ENCODE measurements at places on chromosomes 7 and 10.

DNA sequence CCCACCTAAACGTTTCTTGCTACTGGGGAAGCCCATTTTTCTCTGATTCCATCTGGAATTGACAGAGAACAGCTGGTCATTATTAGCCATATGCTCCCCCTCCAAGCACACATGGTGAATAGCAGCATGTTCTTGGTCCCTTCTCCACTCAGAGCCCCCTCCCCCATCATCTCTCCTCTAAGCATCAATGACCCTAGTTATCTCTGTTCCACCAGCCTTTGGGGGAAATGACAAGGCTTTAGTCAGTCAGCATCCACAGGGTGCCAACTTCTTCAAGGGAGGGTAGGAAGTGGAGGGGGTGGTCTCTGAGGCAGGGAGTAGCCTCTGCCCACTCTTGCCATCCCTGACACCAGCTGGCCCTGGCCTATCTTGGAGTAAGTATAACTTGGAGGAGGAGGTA lies 163.1 kb downstream of the UBE2H start:
- DNase-seq = no peak

DNA sequence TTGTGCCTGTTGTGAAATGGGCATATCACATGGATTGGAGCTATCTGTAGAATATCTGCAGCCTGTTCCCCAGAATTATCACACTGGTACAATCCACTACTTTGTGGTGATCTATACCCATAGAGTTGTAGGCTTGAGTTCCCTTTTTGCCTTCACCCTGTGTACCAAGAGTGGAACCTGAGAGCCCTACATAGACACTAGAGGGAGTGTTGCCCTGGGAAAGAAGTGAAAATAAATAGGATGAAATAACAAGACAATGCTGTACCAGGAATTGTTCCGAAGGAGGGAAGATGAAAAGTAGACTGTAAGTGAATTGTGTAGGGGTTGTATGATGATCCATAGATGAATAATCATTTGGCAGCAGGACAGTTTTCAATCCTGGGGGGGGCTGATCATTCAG lies 9.0 kb downstream of the SORCS3 start:
- DNase-seq = no peak

DNA sequence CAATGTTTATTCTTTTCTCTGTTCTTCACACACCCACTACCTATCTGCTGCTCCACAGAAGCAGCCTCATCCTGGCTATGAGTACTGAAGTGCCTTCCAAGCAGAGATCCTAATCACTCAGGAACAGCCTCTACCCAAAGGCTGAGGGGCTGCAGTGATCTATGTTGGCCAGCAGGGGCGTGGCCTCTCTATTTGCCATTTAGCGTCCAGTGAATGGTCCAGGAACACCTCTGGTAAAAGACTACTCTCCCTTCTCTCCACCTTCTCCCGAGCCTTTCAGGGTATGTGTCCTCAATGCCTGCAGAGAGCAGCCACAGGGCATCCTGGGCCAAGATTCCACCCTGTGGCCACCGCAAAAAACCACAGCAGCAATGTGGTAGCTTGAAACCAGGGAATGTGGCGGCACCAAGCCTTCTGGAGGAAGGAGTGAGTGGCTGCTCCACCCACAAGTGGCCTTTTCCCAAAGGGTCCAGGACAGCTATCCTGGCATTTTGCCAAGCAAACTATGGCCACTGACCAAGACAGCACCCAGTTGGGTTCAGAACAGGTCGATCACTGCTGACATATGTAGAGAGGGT lies 70.9 kb downstream of the SYPL1 start:
- DNase-seq = no peak

DNA sequence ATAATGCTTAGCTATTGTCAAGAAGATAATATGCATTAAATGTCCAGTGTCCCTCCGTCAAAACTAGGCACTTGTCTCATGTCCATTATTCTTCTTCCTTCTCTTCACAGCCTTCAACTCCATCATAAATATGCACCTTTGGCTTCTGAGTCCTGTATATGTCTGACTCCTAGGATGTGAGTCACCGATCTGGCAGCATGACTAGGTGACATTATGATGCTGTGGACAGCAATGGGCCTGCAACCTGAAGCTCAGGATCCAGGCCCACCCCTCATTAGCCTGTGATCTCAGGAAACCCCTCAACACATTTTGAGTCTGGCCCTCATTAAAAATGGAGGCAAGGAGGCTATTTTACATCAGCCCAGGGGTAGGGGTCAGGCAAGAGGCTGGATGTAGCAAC lies 362.5 kb upstream of the ZMIZ1 start:
- no peak for DNase-seq

GRCh38 chr10:107740962-107741690 lies 576.6 kb upstream of the SORCS1 start:
- DNase-seq = peak; percentile 14

GRCh38 chr10:78957471-78958039 lies 111.2 kb upstream of the ZMIZ1 start:
- DNase-seq = no peak

GRCh38 chr10:20698837-20699236 lies 198.3 kb downstream of the NEBL start:
- DNase-seq = no peak

GRCh38 chr7:150371996-150372270 lies 3.3 kb downstream of the REPIN1 start:
- DNase-seq = no peak

DNA sequence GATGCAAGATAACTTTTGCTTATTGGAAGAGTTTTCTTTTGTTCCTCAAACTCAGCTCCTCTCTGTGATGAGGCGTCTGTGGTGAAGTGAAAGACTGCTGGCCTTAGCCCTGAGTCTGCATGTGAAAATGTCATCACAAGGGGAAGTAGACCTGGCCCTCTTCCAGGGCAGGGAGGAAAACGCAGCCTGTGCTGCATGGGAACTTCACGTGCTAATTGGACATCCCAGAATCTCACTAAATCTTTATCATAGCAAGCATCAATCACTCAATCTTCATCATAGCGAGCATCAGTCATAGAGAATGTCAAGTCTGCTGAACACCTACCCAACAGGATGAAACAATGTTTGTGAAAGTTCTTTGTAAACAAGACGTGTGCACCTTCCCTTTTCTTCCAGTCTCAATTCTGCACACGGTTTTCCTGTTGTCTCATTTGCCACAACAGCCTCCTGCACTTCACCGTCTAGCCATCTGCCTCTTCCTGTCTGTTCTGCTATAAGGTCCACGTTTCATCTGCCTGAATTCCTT lies 314.6 kb downstream of the FRMD4A start:
- no peak for DNase-seq

- DNase-seq = no peak
Measured at GRCh38 chr10:92284112-92284704, 6.7 kb downstream of the CPEB3 start.

GRCh38 chr10:110160522-110160921 lies 46.9 kb upstream of the MXI1 start:
- no peak for DNase-seq

- DNase-seq = no peak
Measured at GRCh38 chr10:76544789-76545188, 1092.8 kb downstream of the KCNMA1 start.

DNA sequence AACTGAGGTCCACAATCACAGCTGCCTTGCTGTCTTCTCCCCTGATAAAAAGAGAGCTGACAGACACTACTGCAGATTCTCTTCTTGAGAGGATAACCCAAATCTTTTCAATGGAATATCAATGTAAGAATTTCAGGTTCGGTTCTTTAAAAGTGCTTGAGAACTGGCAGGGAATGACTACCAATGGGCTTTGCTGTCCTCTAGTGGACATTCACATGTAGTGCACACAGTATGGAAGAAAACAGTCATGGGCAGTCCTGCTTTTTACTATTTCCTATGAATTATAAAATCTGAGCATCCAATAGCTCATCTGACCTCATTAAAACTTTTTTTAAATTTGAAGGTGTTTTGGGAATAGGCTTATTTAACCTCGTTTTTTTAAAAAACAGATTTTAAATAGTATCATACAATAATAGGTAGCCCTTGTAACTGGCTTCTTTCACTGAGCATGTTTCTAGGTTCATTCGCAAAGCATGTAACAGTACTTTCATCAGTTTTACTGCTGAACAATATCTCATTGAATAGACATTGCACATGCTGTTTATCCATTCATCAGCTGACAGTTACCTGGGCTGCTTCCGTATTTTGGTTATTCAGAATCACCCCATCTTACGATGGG lies 18.3 kb downstream of the FZD9 start:
- peak; percentile 58 for DNase-seq

GRCh38 chr7:67525588-67525987 lies 529.0 kb downstream of the TYW1 start:
- DNase-seq = no peak

DNA sequence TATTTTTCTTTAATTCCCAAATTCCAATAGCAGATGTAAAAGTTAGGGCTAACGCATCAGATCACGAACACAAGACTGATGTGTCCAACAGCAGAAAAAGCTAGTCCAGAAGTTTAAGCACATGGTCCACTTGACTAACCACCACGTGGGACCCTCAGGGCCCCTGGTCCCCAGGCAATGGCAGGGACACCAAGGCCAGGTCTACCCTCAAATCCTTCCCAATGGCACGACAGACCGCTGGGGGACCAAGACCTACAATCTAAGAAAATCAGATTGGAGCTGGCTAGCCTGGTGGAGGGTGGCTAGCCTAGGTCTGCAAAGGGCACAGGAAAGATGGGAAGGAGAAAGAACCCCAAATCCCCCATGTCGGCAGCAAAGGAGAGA lies 1.5 kb downstream of the GIGYF1 start:
- DNase-seq = peak; percentile 41

- no peak for DNase-seq
Measured at GRCh38 chr7:142739923-142740492, 9.3 kb upstream of the PRSS1 start.

DNA sequence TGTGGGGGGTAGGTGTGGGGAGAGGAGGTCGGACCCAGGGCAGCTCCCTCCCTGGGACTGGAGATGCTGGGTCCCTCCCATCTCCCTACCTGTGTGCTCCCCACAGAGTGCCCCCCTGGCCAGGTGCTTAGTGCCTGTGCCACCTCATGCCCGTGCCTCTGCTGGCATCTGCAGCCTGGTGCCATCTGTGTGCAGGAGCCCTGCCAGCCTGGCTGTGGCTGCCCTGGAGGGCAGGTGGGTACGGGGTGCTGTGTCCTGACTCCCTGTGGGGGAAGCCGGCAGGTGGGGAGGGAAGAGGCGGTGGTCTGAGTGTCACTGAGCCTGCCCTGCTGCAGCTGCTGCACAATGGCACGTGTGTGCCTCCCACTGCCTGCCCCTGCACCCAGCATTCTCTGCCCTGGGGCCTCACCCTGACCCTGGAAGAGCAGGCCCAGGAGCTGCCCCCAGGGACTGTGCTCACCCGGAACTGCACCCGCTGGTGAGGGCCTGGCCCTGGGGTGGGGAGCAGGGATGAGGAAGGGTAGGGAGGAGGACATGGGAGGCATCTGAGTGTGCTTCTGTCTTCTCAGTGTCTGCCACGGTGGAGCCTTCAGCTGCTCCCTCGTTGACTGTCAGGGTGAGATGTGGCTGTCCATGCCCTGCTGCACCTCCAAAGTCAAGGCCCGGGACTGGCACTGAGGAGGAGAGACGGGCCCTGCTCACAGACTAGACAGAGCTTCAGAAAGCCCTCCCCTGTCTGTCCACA lies 11.7 kb upstream of the ZNF862 start:
- DNase-seq = no peak

DNA sequence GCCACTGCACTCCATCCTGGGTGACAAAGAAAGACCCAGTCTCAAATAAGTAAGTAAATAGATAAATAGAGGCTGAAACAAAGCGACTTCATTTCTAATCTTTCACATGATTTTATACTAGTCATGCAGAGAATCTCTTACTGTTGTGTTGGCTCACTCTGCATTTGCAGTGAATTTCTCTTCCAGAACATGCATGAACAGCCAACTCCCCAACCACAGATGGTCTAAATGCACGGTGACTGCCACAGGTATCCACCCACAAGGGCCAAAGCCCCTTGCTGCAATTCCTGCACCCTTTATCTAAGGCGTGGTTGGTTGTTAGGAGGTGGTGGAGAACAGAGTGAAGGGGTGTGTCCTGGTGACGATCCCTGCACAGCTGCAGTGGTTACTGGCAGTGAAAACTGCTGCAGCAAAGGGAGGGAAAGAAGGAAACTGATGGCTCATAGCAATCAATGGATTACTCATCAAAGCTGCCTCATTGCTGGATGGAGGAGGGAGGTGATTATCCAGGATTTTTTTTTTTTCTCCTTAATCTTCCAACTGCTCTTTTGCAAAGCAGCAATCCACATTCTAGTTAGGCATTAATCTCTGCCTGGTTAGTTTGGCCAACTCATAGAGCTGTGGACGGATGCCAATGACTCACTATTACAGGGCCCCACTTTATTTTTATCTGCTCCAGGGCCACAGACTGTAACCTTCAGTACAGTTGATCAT lies 50.6 kb downstream of the PRTFDC1 start:
- peak; percentile 17 for DNase-seq

DNA sequence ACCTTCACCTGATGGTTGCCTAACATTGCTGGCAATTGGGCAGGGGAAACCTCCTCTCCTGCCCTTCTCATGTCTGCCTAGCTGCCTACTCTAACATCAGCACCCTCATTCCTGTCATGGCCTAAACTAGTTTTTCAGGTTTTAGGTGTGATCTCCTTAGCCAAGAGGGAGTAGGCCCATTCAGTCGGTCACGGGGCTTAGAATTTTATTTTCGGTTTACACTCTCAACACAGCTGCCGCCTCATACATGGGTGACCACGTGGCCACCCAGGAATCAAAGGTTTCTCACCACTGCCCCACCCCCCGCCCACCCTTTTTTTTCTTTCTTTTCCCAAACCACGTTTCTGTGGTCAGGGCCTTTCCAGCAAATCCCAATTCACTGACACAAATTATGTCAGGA lies 97.2 kb downstream of the RALA start:
- DNase-seq = peak; percentile 51

DNA sequence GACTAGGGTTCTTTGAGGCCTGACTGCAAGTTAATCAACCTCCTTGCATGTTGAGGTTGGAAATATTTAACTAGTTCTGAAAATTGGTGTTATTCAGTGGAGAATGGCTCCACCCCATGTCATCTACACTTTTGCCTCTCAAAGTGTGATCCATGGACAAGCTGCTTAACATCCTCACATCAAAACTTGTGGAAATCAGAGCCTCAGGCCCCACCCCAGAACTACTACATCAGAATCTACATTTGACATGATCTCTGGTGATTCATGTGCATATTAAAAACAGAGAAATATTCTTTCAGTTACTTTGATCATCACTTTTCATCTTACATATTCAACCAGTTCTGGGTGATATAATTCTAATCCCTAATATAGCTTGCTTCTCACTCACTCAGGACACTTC lies 632.9 kb downstream of the ARL4A start:
- DNase-seq = no peak

DNA sequence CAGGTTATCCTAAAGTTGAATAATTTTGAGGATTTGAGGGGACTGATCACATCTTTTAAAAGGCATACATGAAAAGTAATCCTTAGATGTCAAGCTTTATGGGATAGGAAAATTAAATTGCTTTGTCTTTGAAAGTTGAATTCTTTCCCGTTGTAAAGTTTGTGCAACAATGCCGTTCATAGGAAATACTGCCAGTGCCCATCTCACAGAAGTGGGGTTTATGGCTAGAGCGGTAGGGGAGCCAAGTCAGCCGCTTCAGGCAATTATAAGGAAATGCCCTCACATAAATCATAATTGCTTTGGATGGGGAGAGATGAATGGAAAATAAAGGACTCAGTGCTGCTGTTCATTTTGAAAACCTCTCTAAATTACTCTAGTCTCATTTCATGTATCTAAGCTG lies 18.1 kb downstream of the CDC123 start:
- DNase-seq = no peak

GRCh38 chr10:78568620-78569019 lies 500.1 kb upstream of the ZMIZ1 start:
- no peak for DNase-seq

GRCh38 chr7:98133621-98134303 lies 27.1 kb downstream of the LMTK2 start:
- peak; percentile 25 for DNase-seq
